ENCODE measurements at places on chromosomes 7 and 10.

DNA sequence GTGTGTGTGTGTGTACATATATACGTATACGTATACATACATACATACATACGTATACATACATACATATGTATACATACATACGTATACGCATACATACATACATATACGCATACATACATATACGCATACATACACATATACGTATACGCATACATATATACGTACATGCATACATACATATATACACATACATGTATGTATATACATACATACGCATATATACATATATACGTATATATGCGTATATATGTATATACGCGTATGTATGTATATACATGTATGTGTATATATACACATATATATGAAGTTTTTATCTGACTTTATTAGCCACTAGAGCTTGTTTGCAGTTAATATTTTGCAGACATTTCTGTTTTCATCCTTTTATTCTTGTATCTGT is 63.3 kb downstream of the TBC1D12 start:
- DNase-seq: no peak

DNA sequence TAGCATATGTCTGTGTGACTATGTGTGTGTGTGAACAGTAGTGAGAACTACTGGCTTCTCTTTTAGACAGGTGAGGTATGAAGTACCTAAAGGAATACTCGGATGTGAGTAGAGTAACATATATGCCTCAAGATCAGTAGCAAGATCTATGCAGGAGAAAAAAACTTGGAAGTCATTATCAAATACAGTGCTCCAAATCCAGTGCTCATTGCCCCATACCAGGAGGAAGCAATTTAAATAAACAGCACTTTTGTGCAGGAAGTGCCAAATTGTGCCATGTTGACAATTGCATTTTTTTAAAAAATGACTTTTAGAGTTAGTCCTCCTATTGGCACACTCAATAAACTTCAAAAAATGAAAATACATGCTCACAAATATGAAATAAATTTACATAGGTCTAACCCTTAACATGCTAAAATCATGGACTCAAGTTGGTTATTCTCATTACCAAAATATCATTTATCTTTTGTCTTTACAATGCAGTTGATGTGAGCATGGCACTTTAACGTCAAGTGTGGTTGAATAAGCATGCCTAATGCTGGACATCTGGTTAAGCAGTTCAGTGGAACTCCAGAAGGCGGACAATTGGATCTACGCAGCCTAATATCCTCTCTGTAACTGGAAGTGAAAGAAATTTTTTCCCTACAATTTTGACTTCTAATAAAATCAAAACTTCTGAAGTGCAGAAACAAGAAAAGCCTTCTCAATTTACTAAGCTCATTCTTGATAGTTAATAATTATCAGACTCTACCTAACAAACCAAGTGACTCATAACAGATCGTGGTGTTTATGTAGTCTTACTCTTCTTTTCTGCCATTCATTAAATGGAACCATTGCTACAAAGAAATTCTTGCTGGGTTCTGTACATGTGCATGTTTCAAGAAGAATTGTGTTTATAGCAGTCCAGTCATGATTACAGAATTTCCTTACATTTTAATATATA is 195.2 kb downstream of the MDFIC start:
- DNase-seq: no peak

DNA sequence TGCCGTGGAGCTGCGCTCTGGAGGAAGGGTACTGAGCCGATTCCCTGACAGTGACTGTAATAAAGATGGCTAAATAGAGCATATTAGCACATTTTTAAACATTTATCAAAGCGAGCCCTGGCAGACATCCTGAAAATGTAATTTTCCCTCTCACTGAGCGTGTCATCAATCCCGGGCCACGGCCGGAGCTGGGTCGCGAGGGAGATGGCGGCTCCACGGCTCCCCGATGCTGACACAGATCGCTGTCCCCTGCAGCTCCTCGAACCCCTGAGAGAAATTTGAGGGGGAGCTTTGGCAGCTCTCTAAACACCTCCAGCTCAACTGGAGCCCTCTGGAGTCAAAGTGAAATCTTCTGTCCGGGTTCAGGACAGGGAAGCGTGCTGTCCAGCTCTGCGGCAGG is 44.9 kb upstream of the ADGRA1 start:
- no peak for DNase-seq

GRCh38 chr10:54372179-54372578 is 428.9 kb downstream of the PCDH15 start:
- no peak for DNase-seq

GRCh38 chr10:17385066-17385465 is 69.3 kb downstream of the ST8SIA6 start:
- no peak for DNase-seq

GRCh38 chr10:13767676-13768178 is 181.0 kb downstream of the PRPF18 start:
- DNase-seq: no peak

DNA sequence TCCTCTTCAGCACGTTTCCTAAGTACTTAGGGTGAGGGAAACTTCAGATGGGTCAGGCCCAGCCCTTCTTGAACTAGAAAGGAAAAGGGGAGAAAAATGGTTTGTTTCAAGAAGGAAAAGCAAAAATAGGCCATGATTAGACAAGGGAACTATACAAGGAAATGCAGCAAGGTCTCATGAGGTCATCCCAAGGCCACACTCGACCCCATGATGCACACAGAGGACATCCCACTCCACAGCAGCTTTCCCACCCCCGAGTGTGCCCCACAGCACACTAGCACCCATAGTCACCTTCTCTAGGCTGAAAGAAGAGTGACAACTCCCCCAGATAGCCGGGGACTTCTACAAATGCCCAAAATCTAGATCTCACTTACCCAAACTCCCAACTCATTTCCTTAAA is 173.4 kb downstream of the FAM107B start:
- no peak for DNase-seq

DNA sequence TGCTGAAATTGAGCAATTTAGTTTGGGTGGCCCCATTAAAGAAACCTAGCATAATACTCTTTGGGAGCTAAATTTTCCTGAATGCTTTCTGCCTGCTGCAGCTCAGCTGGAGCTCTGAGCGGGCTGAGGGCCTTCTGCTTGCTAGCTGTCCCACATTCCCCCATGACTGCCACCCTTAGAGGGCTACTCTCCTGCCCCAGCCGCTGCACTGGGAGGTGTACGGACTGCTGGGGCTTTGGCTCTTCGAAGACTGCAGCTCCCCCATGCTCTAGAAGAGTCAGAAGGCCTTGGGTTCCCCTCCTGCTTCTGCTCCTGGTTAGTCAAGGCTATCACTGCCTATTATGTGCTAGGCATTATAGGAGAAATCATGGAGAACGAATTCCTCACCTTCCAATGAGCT is 31.5 kb downstream of the BLVRA start:
- no peak for DNase-seq

Data from activated CD8-positive, alpha-beta T cell treated with anti-CD3 and anti-CD28 coated beads for 36 hours (primary cell).